ENCODE measurements at places on chromosomes 7 and 10. TPM values are rescaled to one million over a fixed set of nuclear protein-coding genes. Genes with fewer than 3 reads are reported as not detected.

GRCh38 chr10:125797994-125798662 is 22.5 kb upstream of the MMP21 start:
- no peaks in the 10 kb centered on the region for H3K27me3 ChIP-seq
- peaks cover 29% of the 10 kb centered on the region for H3K36me3 ChIP-seq
- no peaks in the 10 kb centered on the region for H3K4me1 ChIP-seq
- DNase-seq, result no peak

GRCh38 chr10:34491678-34492077 is 323.4 kb downstream of the PARD3 start:
- H3K27ac ChIP-seq, result no peak overlapping the region
- no peaks in the 10 kb centered on the region for H3K4me1 ChIP-seq
- DNase-seq, result no peak
- H3K27me3 ChIP-seq, result no peaks in the 10 kb centered on the region

GRCh38 chr10:80518807-80519360 is 18.8 kb upstream of the SH2D4B start:
- DNase-seq, result no peak
- H3K36me3 ChIP-seq, result peaks cover 74% of the 10 kb centered on the region
- peaks cover 4% of the 10 kb centered on the region for H3K4me1 ChIP-seq
- no peak overlapping the region for H3K27ac ChIP-seq
- H3K4me3 ChIP-seq, result no peak overlapping the region
- no peaks in the 10 kb centered on the region for H3K27me3 ChIP-seq

GRCh38 chr7:14579971-14580370 is 322.6 kb downstream of the DGKB start:
- no peak overlapping the region for H3K27ac ChIP-seq
- DNase-seq, result no peak
- H3K4me3 ChIP-seq, result no peak overlapping the region
- no peaks in the 10 kb centered on the region for H3K27me3 ChIP-seq

GRCh38 chr7:106071356-106071998 is 40.6 kb downstream of the SYPL1 start:
- peak overlapping the region; percentile 49 for H3K4me3 ChIP-seq
- H3K36me3 ChIP-seq, result no peaks in the 10 kb centered on the region
- H3K27me3 ChIP-seq, result no peaks in the 10 kb centered on the region
- H3K27ac ChIP-seq, result peak overlapping the region; percentile 52
- DNase-seq, result peak; percentile 54

- H3K27ac ChIP-seq, result no peak overlapping the region
- DNase-seq, result no peak
- H3K4me1 ChIP-seq, result no peaks in the 10 kb centered on the region
- no peaks in the 10 kb centered on the region for H3K27me3 ChIP-seq
- no peak overlapping the region for H3K4me3 ChIP-seq
- H3K36me3 ChIP-seq, result no peaks in the 10 kb centered on the region
Measured at GRCh38 chr10:31554556-31554955, 235.5 kb downstream of the ZEB1 start.

DNA sequence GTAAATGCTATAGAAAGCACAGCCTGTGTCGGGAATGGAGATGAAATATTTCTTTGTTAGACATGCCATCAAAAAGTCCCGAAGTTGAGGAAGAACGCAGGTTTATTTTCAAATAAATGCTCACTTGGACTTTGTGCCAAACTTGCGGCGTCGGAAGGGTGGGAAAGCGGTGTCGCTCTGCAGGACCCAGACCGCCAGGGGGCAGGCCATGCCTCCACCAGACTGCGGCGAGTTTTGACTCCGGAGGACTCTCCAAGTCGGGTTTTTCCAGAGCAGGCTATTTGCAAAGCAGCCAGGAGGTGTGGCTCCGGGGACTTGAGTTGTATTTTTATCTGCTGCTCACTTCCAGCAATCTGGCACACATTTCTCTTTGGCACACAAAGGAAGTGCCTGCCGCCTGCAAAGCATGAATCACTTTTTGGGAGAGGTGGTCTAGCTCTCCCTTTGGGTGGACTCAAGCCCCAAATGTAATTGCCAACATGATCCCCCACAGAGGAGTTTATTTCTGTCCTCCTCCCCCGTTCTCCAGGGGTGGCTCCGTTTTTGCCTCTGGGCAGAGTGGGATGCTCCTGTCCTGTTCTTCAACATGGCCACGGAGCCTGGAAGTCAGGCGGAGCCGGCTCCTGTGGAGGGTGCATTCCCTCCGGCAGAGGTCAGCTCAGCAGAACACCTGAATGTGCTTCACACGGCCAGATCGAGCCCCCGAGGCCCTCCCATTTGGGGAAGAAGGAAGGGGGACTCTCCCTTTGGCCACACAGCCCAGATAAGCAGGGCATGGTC is 82.3 kb upstream of the GPR26 start:
- no peak for DNase-seq
- H3K36me3 ChIP-seq, result no peaks in the 10 kb centered on the region
- H3K27ac ChIP-seq, result no peak overlapping the region
- no peaks in the 10 kb centered on the region for H3K4me1 ChIP-seq
- no peak overlapping the region for H3K4me3 ChIP-seq
- H3K27me3 ChIP-seq, result peaks cover 3% of the 10 kb centered on the region

DNA sequence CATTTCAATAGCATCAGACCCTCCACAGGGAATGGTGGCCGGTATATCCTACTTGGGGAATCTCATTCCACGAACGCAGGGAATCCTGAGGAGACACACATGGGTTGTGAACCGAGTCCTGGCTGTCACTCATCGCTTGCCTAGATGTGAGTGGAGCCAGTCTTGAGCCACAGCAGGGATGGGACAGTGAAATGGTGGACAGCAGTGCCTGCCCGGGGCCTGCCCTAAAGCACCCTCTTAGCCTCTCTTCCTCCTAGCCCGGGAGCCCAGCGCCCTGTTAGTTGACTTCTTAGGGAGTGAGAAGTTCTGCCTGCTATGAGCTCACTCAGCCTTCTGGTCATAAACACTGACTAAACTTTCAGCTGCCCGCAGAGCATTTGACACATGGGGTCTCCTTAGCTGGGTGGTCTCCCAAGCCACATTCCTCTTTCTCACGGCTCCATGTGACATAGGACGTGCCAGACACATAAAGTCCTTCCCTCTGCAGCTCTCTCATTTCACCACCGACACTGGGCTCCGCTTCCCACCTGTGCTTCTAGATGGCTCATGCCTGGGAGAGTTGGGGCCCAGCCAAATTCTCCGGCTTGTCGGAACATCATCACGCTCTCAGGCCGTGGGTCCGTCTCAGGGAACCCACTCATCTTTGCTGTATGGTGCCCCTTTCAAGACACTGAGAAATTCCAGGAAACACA is 60.9 kb downstream of the TCERG1L start:
- no peak overlapping the region for H3K4me3 ChIP-seq
- no peaks in the 10 kb centered on the region for H3K27me3 ChIP-seq
- H3K4me1 ChIP-seq, result no peaks in the 10 kb centered on the region
- no peaks in the 10 kb centered on the region for H3K36me3 ChIP-seq

GRCh38 chr10:113527211-113527906 is 25.5 kb upstream of the HABP2 start:
- H3K36me3 ChIP-seq, result no peaks in the 10 kb centered on the region
- no peaks in the 10 kb centered on the region for H3K4me1 ChIP-seq
- no peak for DNase-seq
- H3K27ac ChIP-seq, result no peak overlapping the region

DNA sequence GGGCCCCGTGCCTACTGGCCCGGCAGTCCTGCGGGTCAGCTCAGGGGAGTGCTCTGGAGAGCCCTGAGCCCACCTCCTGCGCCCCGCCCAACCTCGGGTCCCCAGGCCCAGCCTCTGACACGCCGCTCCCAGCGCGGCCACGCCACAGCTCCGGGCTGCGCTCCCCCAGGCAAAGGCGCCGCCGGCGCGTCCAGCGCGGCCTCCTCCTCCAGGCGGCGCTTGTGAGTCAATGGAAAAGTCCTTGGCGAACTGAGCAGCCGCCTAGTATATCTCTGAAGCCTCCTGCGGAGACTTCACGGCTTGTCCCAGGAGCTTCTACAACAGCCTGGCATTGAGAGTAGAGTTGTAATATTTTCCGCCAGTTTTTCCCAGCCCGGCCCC is 29.5 kb upstream of the BMS1 start:
- H3K4me1 ChIP-seq, result peaks cover 13% of the 10 kb centered on the region
- peaks cover 12% of the 10 kb centered on the region for H3K27me3 ChIP-seq
- no peak overlapping the region for H3K27ac ChIP-seq
- peak overlapping the region; percentile 36 for H3K4me3 ChIP-seq

FKBP6 gene
- not detected for total RNA-seq

DNA sequence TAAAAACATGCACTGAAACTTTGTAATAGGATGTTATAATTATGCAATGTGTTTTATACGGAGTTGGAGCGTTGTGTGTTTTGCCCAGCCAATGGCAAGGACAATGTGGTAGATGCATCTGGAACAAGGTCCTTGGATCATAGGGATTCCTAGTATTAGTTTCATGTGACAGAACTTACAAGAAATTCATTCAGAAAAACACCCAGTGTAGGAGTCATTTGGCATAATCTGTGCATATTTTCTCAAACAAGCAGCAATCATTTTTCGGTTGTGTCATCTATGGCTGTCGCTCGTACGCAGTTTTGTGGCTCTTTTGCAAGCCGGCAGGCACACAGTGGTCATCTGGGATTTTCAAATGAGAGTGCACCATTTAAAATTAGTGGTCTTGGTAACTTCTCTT is 19.8 kb downstream of the CREB5 start:
- DNase-seq, result no peak
- H3K27ac ChIP-seq, result no peak overlapping the region
- no peaks in the 10 kb centered on the region for H3K27me3 ChIP-seq
- no peaks in the 10 kb centered on the region for H3K4me1 ChIP-seq
- no peak overlapping the region for H3K4me3 ChIP-seq
- no peaks in the 10 kb centered on the region for H3K36me3 ChIP-seq

FLNC gene
- total RNA-seq, result 0.06 TPM

DNA sequence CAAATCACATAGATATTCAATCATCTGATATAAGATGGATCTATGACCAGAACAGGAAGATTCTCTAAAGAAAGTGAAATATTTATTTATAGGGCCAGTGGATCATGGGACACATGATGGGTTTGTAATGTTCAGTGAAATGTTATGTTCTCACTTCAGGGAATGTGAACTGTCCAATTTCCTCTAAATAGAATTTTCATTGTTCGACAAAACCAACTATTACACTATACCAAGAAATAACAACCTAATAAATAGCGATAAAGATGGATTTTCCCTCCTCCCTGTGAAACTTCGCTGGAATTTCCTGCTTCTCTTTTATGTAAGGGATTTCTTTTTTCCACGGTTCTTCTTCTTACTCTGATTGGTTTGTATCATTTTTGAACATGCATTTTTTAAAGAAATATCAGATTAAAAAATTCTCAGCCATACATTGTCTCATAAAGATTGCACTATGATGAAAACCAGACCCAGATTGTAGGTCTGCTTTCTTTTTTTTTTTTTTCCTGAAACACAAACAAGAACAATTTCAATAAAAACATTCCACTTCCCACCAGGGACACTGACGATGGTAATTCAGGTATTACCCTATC is 139.8 kb upstream of the ZEB1 start:
- H3K36me3 ChIP-seq, result no peaks in the 10 kb centered on the region
- no peaks in the 10 kb centered on the region for H3K4me1 ChIP-seq
- no peak for DNase-seq
- no peak overlapping the region for H3K27ac ChIP-seq

DNA sequence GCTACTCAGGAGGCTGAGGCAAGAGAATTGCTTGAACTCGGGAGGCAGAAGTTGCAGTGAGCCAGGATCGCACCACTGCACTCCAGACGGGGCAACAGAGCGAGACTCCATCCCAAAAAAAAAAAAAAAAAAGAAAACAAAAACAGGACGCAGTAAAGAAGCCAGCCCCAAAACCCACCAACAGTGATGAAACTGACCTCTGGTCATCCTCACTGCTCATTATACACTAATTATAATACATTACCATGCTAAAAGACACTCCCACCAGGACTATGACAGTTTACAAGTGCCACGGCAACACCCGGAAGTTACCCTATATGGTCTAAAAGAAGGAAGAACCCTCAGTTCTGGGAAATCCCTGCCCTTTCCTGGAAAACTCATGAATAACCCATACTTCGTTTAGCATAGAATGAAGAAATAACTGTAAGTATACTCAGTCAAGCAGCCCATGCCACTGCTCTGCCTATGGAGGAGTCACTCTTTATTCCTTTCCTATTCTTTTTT is 40.0 kb upstream of the EIF4H start:
- H3K27me3 ChIP-seq, result no peaks in the 10 kb centered on the region
- H3K4me1 ChIP-seq, result no peaks in the 10 kb centered on the region
- no peak overlapping the region for H3K27ac ChIP-seq
- no peak overlapping the region for H3K4me3 ChIP-seq

CLCN1 gene
- total RNA-seq, result not detected

CDK1 gene
- total RNA-seq, result 1.3 TPM

GRCh38 chr7:39631736-39632308 is 8.4 kb downstream of the RALA start:
- DNase-seq, result no peak
- H3K27ac ChIP-seq, result no peak overlapping the region
- H3K27me3 ChIP-seq, result no peaks in the 10 kb centered on the region
- H3K4me3 ChIP-seq, result no peak overlapping the region
- H3K36me3 ChIP-seq, result peaks cover 5% of the 10 kb centered on the region

DNA sequence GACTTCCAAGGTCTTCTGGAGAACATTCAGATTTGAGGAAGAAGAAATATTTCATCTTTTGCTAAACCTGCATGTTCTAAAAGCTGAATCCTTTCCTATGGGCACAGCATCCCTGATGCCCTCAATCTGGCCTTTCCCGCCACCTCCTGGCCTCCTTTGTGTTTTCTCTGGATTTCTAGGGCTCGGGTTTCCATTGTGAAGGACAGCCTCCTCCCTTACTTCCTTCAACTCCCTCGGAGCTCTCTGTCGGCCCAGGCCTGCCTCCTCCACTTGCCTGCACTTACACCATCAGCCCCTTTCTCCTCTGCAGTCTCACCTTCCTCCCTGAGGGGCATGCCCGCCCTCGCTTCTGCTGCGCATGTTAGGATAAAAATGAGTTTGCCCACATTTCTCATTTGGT is 75.4 kb downstream of the WIPF3 start:
- no peak for DNase-seq
- H3K27ac ChIP-seq, result no peak overlapping the region
- H3K27me3 ChIP-seq, result no peaks in the 10 kb centered on the region
- H3K4me1 ChIP-seq, result no peaks in the 10 kb centered on the region
- no peaks in the 10 kb centered on the region for H3K36me3 ChIP-seq

DNA sequence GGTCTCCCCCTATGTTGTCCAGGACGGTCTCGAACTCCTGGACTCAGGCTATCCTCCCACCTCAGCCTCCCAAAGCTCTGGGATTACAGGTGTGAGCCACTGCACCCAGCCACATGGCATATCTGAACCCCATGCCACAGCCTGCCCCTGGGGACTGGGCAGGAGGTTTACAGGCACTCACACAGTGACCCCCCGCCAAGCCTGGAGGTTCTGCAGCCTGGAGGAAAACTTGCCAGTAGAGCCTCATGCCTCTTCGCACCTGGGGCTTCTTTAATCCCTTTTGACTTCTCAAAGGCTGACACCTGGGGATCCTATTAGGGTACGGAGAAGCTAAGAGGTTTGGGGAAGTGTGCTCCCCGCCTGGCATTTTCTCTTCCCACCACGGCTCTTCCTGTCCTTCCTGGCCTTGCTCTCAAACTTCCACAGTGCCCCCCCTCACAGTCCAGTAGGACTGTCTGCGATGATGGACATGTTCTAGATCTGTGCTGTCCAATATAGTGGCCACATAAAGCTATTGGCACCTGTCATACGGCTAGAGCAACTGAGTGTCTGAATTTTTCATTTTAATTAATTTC is 11.4 kb upstream of the KCP start:
- H3K27me3 ChIP-seq, result no peaks in the 10 kb centered on the region
- no peak overlapping the region for H3K4me3 ChIP-seq
- H3K36me3 ChIP-seq, result no peaks in the 10 kb centered on the region
- no peak for DNase-seq
- H3K27ac ChIP-seq, result no peak overlapping the region

- H3K27me3 ChIP-seq, result no peaks in the 10 kb centered on the region
- no peaks in the 10 kb centered on the region for H3K4me1 ChIP-seq
- H3K4me3 ChIP-seq, result no peak overlapping the region
- H3K36me3 ChIP-seq, result no peaks in the 10 kb centered on the region
Measured at GRCh38 chr7:71739520-71740173, 607.7 kb downstream of the GALNT17 start.

GHRHR gene
- total RNA-seq, result not detected

ASB10 gene
- total RNA-seq, result not detected
